AG08396 (cell line): ENCODE measurements at places on chromosomes 5 and 9.
A peak's percentile ranks its signal among the peaks of the same experiment; 100 is the strongest.

GRCh38 chr5:162248107-162248713 lies 180.6 kb downstream of the GABRG2 start:
- no peak for DNase-seq

- no peak for DNase-seq
These were observed 22.9 kb upstream of the AOPEP start for GRCh38 chr9:94703488-94704140.

GRCh38 chr9:126581893-126582292 lies 31.8 kb upstream of the LMX1B start:
- DNase-seq: no peak

- DNase-seq: no peak
These were observed 118.6 kb downstream of the PDE8B start for GRCh38 chr5:77328930-77329647.

DNA sequence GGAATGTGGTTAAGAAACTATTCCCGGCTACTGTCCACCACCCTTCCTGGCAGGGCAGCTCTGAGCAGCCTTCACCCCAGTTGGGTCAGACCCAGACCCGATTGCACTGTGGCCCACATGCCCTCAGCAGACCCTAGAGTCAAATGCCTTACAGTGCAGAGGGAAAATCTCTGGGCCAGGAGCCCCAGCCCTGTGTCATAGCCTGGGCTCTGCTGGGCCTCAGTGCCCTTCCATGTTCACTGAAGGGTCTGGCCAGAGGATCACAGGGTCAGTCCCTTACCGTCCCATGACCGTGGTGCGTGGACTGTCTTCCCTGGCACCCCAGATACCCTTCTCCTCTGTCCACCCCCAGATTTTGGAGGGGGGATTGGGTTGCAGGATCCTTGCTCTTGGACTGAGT lies 73.5 kb upstream of the COL5A1 start:
- DNase-seq: no peak

DNA sequence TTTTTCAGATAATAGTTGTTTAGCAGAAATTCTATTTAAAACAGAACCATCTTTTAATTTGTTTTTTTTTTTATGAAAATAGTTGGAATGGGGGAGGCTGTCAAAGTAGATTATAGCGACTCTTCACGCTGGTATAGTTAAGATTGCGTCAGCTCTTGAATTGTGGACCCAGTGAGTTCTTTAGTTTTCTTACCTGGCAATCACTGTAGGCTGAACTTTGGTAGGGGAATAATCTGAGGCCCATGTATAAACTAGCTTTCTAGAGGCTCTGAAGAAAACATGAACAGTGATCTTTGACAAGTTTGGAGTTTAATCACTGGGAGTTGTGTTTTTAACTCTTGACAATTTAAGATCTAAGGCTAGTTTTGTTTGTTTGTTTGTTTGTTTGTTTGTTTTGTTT lies 80.8 kb downstream of the CD180 start:
- no peak for DNase-seq

DNA sequence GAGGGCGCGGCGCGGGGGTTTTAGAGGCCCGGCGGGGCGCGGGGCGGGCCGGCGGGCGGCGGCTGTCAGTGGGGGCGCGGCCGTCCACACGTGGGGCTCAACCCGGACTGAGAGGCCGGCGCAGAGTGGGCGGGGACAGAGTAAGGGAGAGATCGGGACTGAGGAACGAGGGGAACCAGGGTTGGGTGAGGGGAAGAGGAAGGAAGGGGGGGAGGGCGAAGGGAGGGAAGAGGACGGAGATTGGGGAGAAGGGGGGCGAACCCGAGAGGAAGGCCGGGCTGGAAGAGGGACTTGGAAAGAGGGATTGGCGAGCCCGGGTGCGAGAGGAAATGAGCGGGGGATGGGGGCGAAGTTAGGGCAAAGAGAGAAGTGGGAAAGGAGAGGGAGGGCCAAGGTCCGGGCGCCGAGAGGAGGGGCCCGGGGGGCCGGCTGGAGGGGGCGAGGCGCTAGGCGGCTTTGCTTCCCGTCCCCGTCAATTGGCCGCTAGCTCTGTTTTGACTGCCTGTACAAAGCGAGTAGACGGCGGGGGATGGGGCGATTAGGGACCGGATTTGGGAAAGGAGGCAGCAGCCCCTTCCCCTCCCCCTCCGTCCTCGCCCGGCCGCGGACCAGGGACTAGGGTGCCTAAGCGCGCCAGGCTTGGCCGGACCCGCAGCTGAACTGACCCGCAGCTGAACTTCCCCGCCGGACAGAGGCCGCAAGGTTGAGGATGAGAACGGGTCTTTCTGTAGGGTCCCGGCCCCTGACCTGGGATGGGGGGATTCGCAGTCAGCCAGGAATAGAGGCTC lies 399 bp upstream of the FBN2 start:
- peak; percentile 15 for DNase-seq

DNA sequence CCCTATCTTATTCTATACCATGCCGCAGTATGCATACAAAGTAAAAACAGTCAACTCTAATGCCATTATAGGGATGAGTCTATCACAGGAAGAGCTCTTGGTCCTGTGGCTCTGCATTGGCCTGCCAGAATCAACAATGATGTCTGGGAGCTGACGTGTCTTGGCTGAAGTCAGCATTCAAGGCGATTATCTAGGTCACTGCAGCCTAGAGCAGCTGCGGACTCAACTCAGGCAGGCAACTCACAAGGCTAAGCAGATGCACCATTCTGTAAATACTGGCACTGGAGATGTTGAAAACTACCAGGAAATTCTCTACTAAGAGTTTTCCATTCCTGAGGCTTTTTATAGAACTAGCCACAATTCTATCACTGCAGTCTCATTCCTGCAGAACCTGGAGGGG lies 13.3 kb downstream of the SPATA9 start:
- DNase-seq: peak; percentile 88

- no peak for DNase-seq
These were observed 167.8 kb downstream of the MAN2A1 start for GRCh38 chr5:109857405-109858031.

DNA sequence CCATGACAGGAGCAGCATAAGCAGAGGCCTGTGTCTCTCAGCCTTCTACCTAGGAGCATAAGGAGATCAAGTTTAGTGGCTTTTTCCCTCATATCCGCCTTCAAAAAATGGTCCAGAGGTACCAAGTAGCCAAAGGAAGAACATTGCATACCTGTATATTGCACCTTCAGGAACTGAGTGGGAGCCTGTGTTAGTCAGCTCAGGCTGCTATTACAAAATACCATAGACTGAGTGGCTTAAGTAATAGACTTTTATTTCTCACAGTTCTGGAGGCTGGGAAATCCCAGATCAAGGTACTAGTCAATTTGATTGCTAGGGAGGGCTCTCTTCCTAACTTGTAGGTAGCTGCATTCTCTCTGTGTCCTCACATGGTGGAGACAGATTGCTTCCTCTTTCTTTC lies 597.4 kb upstream of the PTGER4 start:
- no peak for DNase-seq

DNA sequence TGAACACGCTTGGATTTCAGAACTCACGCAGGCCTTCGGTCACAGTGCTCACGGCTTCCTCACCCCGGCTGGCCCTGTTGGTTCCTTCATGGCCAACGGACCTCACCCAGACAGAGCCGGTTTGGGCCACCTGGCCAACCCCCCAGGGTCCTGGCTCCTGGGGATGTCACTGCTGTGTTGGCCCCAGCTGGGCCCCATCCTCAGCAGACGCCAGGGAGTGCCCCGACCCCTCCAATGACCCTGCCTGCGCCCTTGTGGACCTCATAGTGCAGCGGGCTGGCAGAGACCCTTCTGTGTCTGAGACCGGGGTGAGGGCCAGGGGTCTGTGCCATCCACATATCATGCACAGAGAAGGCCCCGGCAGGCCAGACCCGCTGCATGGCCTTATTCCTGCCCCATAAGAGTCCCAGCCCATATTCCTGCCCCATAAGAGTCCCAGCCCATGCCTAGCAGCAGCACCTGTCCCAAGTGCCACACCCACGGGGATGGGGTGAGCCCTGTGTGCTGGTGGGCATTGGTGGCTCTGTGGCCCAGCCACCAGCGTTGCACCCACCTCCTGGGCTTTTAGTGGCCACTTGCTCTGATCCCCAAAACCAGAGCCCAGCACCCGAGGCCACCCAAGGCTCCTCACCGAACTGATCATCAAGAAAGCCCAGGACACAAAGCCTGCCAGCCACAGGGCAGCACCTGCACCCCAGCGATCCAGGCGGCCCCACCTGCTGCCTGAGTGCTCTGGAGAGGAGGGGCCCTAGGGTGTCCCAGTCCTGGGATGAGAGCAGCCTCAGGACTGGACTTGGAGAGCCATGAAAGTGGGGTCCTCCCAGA lies 1.3 kb upstream of the LPCAT1 start:
- DNase-seq: no peak

- DNase-seq: no peak
These were observed 643.8 kb downstream of the PDE4D start for GRCh38 chr5:59249726-59250125.

- no peak for DNase-seq
These were observed 795 bp upstream of the ASS1 start for GRCh38 chr9:130443840-130444492.

- DNase-seq: no peak
These were observed 45.6 kb upstream of the RNF130 start for GRCh38 chr5:180117000-180117725.

DNA sequence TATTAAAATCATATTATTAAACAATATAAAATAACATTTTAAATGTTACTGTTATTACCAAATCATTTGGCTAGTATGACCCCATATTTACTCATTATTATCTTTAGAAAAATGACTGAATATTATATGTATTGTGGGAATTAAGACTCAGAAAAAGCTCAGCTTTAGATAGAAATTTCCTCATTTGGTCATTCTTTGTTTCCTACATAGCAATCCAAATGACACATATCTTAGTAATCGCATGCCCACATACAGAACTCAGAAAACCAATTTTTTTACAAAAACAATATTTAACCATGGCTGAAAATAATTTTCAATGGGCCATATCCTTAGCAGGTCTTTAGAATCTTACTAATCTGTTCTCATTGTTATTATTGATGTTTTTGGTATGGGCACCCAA lies 53.8 kb upstream of the TSLP start:
- DNase-seq: peak; percentile 16

- no peak for DNase-seq
These were observed 81.4 kb downstream of the SPATA31C2 start for GRCh38 chr9:88056876-88057275.

DNA sequence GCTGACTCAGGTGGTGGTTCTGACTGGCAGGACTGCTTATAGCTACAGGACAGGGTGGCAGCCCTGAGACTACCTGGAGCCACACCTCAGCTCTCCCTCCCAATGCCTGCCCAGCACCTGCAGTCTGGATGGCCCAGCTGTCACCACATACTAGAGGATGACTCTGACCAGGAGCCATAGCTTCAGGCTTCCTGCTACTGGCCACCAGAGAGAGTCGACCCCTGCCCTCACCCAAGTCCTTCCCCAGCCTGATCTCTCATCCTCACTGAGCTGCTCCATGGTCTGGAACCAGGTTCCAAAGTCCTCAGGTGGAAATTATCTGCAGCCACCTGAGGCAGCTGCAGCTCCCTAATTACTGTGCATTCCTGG lies 25.6 kb upstream of the TDRD7 start:
- DNase-seq: no peak

GRCh38 chr9:109051733-109052132 lies 38.4 kb upstream of the CTNNAL1 start:
- no peak for DNase-seq

- DNase-seq: no peak
These were observed 149.2 kb upstream of the RGMB start for GRCh38 chr5:98624145-98624880.

- DNase-seq: no peak
These were observed 75.4 kb upstream of the S1PR3 start for GRCh38 chr9:88915916-88916315.

GRCh38 chr9:84838879-84839278 lies 169.3 kb downstream of the NTRK2 start:
- DNase-seq: no peak

DNA sequence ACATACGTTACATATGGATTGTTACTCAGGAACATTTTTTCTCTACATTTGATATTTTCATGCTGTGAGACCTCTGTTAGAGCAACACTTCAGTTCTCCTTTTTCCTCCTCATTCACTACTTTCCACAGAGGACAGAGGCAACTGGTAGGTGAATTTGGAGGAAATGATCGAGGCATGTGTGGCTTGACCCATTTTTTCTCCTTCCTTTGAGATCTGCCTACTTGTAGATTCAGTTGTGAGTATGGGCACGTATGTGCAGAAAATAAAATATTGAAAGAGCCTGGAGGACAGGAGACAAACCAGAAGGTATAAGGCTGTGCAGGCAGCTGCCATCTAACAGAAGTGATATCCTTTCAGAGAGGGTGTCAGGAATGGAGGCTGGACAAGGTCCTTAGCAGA lies 19.2 kb upstream of the KIF2A start:
- no peak for DNase-seq

DNA sequence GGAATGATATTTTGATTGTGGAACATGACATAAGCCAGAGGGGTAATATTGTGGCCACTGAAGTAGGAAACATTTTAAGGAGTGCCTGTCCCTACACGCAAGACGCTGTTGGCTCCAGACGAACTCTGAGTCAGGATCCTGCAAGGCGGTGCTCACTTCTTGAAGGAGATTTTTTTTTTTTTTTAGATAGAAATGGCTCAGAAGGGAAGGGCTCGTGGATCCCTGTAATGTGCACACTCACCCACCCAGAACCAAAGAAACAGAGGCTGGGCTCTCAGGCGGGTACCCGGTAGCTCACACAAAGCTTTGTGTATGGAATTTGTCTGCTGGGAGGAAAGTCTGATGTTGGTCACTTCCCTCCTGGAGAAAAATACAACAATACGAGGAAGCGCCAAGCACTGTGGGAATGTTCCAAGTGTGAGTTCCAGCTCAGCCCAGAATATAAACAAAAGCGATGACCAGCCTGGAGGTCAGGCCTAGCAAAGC lies 25.7 kb downstream of the RAPGEF1 start:
- peak; percentile 81 for DNase-seq

- no peak for DNase-seq
These were observed 89.1 kb upstream of the HAND1 start for GRCh38 chr5:154567155-154567554.

- no peak for DNase-seq
These were observed 20.4 kb downstream of the CCDC192 start for GRCh38 chr5:127723571-127723970.

- DNase-seq: no peak
These were observed 2.0 kb downstream of the GNG10 start for GRCh38 chr9:111663301-111663823.

DNA sequence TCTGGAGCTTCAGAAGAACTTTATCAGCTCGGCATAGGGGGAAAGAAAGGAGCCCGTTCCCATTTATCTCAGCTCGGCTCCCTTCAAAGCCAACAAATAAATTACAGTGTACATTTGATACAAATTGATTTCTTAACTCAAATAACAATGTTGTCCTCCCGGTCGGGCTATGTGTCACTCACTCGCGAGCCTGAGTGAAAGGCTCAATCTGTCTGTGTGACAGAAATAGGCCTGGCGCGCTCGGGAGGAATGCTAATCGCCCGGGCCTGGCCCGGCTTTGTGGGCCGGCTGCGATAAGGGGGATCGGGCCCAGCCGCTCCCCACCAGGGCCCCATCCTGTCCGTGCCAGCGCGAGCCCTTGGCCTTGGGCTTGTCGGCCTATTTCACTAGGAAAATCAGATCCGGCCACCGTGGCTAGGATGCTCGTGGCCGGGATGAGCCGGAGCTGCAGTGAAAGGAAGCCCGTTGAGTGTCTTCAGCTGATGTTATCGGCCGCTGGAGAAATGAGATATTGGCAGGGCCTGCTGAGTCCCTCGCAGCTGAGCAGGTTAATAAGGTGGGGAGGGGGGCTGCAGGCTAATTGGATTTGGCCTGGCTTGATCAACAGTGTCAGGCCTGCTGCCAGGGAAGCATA lies 258.7 kb downstream of the IRX1 start:
- DNase-seq: no peak
